ENCODE measurements at places on chromosomes 16 and 17.

GRCh38 chr17:72609501-72609900 lies 483.0 kb downstream of the SLC39A11 start:
- DNase-seq, result no peak

DNA sequence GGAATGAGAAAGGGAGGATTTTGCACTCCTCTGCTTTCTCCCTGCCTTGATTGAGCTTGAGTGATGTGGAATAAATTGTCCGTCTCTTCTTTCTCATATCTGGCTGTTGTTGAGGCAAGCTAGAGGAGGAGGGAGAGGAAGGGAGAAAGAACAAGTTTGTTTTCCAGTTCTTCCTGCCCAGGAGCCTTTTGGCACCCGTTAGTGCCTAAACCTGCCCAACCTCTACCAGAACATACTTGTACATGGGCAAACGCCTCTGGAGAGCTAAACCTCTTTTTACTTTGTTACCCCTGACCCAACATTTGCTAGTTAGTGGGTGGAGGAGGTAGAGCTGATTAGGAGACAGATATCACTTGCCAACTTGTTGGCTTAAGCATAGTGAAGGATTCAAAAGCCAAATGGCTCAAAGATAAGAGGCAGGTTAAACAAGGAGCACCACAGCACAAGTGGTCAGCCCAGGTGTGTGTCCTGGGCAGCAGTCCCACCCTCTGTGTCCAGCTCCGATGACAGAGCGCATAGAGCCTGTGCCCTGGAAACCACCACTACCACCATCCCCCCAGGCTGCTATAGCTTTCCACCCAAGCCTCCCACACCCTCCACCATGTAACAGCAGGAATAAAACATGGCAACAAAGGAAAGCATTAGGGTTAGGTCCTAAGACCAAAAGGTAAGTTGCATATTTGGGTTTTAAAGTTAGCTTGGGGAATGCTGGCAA lies 6.5 kb downstream of the ODF4 start:
- no peak for DNase-seq

GRCh38 chr16:2428784-2429033 lies 538 bp upstream of the CCNF start:
- no peak for DNase-seq

- no peak for DNase-seq
Measured at GRCh38 chr16:24668481-24669061, 60.9 kb upstream of the TNRC6A start.

GRCh38 chr16:29862383-29862883 lies 593 bp downstream of the CDIPT start:
- no peak for DNase-seq

- no peak for DNase-seq
Measured at GRCh38 chr16:84808826-84809225, 11.0 kb upstream of the CRISPLD2 start.

- DNase-seq, result no peak
Measured at GRCh38 chr17:29388937-29389336, 1.2 kb upstream of the TAOK1 start.

DNA sequence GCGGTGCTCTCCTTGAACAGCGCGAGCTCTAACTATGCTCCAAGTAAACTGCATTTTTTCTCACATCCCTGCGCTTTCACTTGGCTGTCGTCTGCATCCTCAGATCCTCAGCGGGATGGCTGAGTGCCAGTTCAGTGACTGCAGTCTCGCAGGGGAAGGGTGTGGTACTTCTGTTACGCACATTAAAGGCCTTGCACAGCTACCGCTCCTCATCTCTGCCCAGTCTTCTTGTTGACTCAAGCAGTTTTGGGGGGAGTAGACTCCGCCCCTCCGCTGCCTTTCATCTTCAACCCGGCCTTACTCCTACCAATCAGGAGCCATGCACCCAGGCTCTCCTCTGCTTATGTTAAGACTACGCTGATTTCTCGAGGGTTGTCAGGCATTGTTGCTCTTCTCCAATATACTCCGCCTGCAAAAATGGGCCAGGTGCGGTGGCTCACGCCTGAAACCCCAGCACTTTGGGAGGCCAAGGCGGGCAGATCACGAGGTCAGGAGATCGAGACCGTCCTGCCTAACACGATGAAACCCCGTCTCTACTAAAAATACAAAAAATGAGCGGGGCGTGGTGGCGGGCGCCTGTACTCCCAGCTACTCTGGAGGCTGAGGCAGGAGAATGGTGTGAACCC lies 10.0 kb downstream of the ATP5PD start:
- DNase-seq, result peak; percentile 46

GRCh38 chr16:47750371-47750770 lies 289.2 kb downstream of the PHKB start:
- no peak for DNase-seq

Measured in NCI-H2029 treated with DMSO at 0.1 percent for 48 hours (cell line).